ENCODE measurements at places on chromosomes 5 and 9.

DNA sequence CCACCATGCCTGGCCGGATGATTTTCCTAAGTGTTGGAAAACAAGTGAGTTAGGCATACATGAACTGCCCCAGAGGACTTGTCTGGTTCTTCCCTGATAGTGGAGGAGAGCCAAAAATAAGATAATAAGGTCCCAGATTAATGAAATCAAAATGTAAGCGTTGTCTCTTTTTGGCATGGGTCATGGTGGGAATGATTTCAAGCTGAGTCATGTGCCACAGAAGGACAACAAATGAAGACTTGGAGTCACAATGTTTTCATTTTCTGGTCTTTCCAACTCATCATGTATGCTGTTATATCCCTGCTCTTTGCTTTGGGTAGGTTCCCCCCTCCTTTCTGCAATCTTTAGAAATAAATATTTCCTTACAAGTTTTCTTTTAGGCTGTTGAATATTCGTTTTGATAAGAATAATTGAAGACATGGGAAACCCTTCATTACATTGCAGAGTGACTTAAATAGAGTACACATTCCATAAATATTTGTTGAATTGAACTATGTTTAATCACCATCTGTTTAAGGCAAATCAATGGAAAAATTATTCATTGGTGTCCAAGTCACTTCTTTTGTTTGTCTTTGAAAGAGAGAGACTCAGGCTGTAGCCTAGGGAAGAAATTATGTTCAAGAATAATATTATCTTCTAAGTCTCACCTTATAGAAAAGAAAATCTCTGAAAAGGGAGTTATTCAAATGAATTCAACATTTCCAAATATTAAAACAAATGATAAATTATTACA lies 196.3 kb downstream of the CSNK1G3 start:
- DNase-seq, result no peak

GRCh38 chr5:166356096-166356495 lies 1935.3 kb upstream of the WWC1 start:
- DNase-seq, result no peak

- no peak for DNase-seq
These were observed 24.2 kb upstream of the NREP start for GRCh38 chr5:111781200-111781599.

GRCh38 chr9:97744710-97745708 lies 47.9 kb upstream of the XPA start:
- DNase-seq, result no peak

GRCh38 chr5:145511351-145511750 lies 323.8 kb downstream of the PRELID2 start:
- no peak for DNase-seq

GRCh38 chr9:131885144-131885609 lies 145.3 kb upstream of the RAPGEF1 start:
- no peak for DNase-seq

- DNase-seq, result no peak
These were observed 104.2 kb downstream of the TRIM32 start for GRCh38 chr9:116791326-116791725.

DNA sequence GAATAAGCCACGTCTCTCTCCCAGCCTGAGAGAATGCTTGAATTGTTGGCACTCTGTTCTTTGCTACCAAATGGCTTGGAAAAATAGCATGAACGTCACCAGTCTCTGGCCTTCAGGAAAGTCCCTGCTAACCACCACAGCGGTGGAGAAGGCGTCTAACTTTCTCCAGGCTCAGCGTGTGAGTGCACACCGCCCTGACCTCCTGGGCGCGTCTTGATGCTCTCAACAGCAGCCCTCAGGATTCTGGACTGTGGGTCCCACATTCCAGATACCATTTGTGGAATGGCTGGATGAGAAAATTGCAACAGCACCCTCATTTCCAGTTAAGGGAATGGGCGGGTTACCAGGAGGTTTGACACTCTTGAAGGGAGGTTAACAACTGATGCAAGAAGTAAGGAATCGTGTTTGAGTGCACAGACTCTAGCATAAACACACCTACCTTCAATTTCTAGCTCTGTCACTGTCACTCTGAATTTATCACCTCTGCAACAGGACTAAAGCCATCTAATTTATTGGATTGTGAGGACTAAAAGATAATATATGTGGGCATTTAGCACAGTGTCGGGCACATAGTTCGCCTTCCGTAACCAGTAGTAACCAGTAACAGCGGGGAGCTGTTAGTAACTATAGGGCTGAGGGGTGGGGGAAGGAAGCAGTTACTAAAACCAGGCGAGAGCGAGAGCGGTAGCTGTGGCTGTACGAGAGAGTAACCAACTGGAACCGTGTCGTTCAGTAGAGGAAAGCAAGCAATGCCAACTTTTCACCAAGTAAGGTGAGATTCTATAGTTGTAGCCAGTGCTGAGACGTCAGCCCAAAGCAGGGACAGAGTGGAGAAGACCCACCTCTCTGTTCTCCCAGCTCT lies 807 bp upstream of the PLGRKT start:
- DNase-seq, result no peak

- no peak for DNase-seq
These were observed 66.7 kb downstream of the IL6ST start for GRCh38 chr5:55927861-55928655.

DNA sequence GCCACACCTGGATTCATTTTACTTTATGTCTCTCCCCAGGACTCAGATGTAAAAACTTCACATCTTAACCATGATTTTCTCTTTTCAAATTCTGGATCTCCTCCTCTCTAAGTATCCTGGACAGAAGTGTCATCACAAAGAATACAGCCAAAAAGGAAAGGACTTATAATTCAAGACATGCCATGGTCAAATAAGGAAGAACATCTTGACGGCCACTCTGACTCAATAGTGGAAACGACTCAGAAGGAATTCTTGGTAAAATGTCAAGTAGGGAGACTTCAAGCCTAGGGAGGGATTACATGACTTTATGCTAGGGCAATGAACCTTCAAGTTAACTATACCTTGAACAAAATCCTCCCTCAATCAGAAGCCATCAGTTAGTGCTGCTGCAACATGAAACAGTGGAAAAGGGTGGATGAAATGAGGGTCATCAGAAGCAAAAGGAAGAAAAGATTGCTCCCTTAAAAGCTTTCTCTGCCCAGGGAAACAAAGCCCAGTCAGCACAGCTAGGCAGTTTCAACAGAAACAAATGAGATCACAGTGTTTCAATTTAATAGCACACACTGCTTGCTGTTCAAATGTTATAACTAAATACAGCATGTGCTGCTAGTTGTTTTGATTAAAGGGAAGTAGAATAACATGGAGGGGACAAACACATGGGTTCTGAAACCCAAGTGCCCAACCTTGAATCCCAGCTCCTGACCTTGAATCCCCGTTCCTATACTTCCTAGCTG lies 101.4 kb downstream of the LPAR1 start:
- no peak for DNase-seq

DNA sequence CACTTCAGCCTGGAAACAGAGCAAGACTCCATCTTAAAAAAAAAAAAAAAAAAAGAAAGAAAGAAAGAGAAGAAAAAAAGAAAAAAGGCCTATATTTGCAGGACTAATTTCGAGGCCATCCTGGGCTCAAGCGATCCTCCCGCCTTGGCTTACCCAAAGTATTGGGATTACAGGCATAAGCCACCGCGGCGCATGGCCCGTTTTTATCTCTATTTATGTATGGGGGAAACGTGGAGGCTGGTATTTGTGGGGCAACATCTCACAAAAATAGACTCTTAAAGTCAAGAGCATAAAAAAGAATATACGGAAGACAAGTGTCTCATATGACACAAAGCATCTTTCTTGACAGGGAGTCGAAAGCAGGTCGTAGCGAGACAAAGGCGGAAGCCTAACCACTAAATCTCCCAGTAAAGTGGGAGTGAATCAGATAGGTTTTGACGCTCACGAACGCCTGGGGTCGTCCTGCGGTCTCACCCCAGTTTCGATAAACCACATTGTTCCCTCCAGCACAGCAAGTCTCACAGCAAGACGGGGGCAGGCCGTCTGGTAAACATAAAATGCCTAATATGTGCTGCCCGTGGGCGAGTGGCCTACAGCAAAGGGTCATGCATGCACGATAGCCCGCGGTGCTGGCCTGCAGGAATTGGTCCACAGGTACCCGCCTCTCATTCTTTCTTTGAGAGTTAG lies 1.8 kb upstream of the TRIM41 start:
- DNase-seq, result no peak

DNA sequence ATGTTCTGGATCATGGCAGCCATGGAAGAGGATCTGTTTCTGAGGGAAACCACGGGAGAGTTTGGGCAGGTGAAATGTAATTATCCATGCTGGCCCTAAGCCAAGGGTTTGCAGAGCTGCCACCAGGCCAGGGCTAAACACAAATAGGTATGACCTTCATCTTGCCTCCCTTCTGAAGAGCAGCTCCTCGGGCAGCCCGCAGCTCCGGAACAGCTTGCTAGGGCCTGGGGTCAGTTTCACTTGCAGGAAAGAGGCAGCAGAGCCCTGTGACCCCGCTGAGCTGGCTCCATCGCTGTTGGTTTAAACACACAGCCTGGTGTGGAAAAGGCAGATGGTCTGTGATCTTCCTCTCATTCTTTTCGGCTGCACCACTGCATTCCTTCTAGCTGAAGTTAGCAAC lies 141.4 kb downstream of the TMEM38B start:
- DNase-seq, result no peak

DNA sequence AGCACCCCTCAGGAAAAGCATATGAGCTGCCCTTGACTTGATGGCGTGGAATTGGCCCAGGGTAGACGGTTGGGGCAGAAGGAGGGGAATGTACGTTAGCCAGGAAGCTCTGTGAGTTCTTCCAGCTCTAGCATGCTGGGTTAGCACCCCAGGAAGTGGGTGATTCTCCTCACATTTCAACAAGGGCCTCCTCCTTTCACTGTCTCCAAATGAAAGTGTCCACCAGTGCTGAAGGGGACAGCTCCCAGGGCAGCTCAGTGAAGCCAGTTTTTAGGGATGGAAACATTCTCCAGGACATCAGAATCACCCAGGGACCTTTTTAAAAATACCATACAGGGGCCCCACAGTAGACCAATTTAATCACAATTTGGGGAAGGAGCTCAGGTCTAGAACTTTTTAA lies 17.2 kb upstream of the AFAP1L1 start:
- peak; percentile 16 for DNase-seq

GRCh38 chr9:105146677-105147076 lies 97.8 kb upstream of the SLC44A1 start:
- no peak for DNase-seq

DNA sequence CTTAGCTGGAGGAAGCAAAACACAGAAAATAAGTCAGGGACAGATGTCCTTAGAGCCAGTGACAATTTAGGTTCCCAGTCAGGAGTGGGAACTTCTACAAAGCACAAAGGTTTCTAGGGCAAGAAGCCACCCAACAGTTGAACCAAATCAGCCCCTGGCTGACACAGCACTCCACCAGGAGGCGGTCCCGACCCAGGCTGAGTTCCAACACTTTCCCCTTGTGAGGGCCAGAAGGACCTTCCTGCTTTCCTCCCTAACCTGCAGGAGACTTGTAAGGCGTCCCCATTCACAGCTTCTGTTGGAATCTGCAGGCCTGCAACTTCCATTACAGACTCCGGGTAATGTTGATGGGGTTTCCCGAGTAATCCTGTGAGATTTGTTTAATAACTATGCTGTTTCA lies 416.4 kb upstream of the IRX1 start:
- no peak for DNase-seq

DNA sequence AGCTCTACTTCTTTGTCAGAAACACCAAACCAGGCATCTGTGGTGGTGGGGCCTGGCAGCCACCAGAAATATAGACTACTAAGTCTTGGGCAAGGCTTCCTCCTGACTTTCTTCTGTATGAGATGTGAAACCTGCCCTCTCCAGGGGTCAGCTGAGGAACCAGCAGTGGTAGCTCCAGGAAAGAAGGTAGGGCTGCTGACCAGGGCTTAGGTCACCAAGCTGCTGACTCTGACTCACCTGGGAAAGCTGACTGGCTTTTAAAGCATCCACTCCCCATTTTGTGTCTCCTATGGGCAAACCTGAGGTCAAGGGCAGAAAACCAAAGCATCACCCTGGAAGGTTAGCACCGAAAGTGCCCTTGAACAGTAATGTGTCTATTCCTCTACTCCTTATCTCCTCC lies 10.4 kb upstream of the SH3TC2 start:
- no peak for DNase-seq

GRCh38 chr5:142063878-142064331 lies 44.7 kb upstream of the NDFIP1 start:
- peak; percentile 71 for DNase-seq

- DNase-seq, result no peak
These were observed 22.1 kb downstream of the PCDHGC5 start for GRCh38 chr5:141510850-141511601.

DNA sequence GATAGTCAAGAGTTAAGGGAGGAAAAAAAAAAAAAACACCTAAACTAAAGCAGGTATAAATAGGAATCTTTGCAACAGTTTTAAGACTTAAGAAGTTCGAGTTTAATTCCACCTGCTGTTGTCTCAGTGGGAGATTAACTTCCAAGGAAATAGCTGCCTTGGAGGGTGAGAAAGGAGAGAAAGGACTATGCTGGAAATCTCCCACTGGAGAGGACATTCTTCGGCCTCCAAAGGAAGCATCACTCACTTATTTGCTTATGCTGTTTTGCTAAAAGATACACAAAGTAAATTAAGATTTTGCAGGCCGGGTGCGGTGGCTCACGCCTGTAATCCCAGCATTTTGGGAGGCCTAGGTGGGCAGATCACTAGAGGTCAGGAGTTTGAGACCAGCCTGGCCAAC lies 317.9 kb upstream of the MPDZ start:
- DNase-seq, result no peak
